ENCODE measurements at places on chromosomes 6 and 20.

- no peak for DNase-seq
Measured at GRCh38 chr6:81023007-81023582, 729.4 kb downstream of the TENT5A start.

DNA sequence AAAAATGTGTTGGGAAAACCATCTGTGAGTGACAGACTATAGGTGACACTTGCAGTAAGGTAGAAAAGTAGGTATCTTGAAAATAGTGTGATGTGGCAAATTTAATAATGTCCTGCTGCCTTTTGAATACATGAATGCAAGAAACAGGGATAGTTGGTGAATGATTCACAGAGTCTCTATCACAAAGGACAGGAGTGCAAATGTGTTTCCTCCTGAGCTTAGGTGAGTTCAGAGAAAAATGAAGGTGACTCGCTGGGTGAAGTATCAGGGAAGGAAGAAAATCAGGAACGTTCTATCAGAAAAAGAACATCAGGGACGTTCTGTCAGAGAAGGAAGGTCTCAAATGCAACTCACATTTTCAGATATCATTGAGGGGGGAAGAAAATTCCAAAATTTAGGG, 557.8 kb upstream of the SLC35B3 start:
- no peak for DNase-seq

DNA sequence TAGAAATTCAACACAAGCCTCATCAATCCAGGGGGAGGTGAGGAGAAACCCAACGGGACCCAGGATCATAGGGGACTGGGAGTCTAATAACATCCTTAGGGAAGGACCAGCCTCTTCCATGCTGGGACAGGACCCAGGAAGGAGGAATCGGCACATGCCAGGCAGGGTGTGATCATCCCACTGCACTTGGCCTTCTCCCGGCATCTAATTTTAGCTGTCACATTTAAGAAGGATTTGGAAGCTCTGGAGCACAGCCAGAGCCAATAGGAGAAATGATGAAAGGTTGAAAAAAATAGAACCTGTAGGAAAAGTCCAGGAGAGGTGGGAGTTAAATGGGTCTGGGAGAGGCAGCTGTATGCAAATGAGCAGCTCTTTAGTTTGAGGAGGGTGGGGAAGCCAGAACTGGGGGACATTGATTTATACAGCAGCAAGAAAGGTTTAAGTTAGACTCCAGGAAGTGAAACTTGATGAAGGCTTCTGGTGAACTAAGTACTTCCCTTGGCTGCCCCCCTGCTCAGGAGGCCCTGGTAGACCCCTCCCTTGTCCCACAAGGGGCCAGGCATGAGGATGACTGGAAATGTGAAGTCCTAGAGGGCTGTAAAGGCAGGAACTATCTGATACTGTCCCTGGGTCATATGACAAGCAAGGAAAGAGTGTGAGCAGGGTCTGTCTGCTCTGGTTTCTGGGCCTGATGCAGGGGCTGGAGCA, 260.3 kb downstream of the LRFN2 start:
- DNase-seq, result no peak

GRCh38 chr20:3563548-3564177, 92.8 kb downstream of the ATRN start:
- DNase-seq, result no peak

DNA sequence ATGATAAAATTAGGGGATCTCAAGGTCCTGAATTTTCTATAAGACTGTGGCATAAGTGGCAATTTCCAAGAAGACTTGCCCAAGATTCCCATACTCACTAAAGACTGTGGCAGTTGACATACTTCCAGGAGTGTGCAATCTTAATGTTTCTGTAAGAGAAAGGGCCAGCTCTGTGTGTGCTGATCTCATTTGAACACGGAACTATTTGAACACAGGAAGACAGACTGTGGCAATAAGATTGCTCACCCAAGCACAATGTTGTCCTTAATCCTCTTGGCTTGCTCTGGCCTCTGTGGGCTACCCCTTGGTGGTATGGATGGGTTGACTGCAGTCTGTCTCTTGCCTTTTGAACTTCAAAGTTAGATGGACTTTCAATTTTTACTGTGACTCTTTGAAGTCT, 151.4 kb downstream of the PHF3 start:
- DNase-seq, result no peak

DNA sequence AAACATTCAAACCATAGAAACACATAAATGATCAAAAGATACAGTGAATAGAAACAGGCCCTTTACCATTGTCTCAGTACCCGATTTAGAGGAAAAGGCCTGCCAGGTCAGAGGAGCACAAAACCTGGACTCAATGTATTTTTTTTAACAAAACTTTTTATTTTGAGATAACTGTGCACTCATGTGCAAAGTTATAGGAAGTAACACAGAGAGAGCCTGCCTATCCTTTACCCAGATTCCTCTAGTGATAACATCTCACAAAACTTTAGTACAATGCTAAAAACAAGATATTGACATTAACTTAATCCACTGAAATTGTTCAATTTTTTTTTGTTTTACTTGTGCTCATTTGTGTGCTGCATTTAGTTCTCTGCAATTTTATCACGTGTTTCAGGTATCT, 36.8 kb upstream of the SAMD3 start:
- no peak for DNase-seq

DNA sequence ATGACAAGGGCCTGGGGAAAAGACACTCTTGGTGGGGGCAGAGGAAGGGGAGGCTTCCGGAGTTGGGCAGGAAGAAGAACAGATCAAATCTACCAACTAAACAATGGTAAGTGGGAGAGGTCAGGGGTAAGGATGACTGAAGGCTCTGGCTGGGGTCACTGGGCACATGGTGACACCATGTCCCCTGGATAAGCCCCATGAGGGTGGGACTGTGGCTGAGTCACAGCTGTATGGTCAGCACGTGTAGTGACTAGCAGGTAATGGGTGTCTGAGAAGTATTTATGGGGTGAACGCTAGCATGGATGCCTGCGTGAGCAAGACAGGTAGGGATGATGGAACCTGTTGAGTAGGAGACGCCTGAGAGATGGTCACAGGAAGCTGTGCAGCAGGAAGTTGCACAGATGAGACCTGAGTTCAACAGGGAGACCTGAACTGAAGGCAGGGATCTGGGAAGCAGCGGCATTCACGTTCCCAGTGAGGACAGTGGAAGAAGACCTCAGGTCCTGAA, 64.5 kb upstream of the SNX9 start:
- no peak for DNase-seq

DNA sequence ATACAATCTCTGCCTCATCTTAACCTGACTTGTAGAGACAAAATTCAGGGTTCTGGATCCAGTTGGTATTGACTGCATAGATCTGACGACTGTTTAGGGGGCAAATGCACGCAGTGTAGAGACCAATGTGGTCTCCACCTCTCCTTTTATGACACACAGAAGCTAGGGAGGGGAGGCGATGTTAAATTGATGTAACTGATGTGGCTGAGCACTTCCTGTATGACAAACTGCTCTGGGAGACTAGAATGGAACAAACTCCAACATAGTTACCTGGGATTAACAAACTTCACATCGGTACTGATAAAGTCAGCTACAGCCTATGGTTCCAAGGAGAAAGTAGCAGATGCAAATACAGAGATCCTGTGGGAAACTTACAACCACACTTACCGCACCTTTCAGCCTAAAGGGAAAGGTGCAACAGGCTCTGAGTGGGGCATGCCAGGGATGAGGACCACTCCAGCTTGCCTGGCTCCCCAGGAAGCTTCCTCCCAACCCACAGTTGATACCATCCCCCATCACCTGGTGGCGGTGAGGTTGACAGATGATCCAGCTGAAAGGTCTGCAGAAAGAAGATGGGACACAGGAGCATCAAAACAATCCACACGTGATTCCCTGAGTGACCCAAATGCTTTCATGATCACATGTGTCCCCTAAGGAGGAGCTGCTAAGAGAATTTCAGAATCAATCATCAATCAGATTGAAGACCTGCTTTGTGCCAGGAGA, 60.6 kb upstream of the MRPS10 start:
- no peak for DNase-seq

DNA sequence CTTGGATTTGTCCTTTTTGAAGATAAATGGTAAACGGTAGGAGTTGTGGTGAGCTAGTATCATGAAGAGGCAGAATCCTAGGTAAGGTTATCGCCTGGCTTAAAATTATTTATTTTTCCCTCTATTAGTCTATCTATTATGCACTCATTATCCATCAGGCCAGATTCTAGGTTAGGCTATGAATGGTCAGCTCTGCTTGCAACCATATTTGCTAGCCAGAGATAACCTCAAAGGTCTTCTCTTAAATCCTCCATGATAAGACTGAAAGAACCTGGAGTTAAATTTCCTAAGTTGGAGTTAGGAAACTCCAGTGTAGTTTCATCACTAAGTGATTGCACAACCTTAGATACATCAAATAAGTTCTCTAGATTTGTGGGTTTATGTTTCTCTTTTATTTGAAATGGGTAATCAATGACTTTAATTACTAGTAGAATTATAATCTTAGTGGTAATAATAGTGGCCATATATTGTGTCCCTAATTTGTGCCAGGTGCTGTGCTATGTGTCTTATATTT, 302.1 kb upstream of the RUNX2 start:
- DNase-seq, result no peak

DNA sequence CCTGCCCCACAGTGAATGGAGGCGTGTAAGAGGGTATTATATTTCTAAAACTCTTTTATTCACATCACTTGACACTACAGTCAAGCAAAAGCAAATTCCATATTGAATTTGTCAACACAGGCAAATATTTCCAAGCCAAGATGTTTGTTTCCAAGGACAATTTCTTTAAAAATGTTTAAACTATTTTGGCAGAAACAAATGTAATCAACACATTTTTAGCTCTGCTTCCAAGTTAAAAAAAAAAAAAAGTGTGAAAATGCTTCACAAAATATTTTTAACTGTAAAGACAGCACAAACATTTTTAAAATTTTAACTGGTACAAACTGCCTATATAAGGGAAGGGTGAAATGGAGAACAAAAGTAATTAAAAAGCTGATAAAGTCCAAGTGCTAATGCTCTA, 44.9 kb upstream of the DST start:
- DNase-seq, result no peak

- DNase-seq, result no peak
Measured at GRCh38 chr20:44643596-44644229, 7.8 kb downstream of the ADA start.

DNA sequence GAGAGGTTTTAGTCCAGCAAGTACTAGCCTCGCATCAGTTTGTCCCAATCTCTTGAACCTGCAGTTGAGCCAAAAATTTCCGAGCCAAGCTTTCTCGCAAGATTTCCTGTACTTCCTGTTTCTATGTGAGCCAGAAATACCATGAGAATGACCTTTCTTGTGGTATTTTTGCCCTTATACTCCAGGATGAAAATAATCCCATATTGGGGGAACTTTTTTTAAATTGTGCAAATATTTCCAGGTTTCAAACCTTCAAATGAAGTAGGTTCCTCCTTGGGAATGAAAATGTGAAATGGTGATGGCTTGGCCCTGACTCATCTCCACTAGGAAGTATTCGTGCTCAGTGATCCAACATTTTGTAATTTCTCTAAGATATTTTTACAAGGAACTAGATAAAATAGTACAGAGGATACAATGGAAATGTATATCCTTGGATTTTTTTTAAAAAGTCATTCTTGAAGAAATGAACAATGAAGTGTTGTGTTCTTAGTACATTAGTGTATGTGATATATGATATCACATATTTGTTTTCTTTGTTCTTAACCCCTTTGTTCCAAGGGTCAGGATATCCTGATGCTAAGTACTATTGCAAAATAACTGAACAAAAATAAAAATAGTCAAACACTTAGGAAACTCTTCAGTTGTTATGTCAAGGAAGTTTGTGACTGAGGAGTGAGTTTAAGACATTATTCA, 184.0 kb downstream of the PDE7B start:
- no peak for DNase-seq

DNA sequence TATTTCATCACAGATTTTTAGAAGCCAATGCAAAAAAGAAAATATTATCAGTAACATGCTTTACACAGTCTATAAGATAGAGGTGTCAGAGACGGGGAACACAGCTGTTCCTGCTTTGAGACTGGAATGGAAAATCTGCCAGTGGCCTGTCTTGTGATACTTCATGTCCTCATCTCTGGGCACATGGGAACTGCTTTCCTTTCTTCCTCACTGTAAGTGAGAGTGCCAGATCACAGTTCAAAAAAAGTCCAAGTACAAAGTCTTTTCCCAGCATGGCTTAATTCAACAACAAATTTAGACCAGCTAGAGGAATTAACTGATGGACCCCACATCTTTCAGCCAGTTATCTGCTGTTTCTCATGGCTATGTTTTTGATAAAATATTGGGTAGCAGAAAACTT, 490.4 kb downstream of the CDKAL1 start:
- DNase-seq, result no peak

- no peak for DNase-seq
Measured at GRCh38 chr20:33828967-33829560, 17.9 kb downstream of the CHMP4B start.

DNA sequence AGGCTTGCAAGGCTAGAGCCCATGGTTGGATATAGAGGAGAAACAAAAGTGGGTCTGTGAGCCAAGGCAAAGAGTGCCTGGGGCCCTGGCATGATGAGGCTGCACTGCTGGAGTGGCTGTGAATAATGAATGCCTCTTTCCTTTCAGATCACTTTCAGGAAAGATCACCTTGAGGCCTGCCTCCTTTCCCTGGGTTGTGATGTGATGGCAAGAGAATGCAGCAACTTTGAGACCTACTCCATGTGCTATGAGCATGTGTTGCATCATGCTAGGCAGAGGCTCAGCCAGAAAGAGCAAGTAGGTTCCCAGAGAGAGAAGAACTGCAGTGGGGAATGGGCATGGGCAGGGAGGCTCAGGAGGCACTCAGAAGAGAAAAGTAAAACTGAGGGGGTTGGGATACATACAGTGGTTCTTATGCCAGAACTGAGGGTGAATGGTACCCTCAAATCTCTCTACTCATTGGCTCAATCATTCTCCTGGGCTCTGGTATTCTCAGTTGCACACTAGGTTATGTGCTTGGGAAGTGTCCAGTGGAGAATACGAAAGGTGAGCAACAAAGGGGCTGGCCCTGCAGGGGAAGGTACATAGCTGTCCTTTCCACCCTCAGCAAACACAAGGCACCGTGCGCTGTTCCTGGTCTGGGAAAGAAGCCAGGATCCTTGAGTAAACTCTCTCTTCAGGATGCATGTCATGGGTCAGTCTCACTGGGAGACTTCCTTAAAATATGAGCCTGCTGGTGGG, 45.9 kb downstream of the CD164 start:
- no peak for DNase-seq

DNA sequence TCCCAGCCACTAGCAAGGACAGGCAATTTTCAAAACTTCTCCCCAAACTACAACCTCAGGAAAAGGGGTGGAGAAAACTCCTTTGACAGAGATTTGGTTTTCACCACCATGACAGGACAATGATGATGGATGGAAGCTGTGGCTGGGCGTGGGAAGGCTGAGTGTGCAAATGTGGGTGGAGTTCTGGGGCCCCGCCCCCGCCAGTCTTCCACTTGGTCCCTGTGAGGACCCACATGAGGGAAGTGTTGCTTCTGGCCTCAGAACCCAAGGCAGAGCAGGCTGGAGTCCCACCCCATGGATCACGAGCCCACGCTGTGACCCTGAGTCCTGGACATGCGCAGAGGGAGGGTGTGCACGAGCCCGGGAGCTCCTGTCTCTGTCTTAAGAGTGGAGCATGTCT, 21.5 kb upstream of the MRGBP start:
- no peak for DNase-seq

GRCh38 chr20:5882166-5882565, 68.2 kb downstream of the TRMT6 start:
- no peak for DNase-seq

- no peak for DNase-seq
Measured at GRCh38 chr20:43534791-43535350, 24.0 kb upstream of the SGK2 start.

- DNase-seq, result no peak
Measured at GRCh38 chr6:80145509-80145908, 39.0 kb downstream of the BCKDHB start.

- no peak for DNase-seq
Measured at GRCh38 chr20:8360035-8360434, 228.0 kb downstream of the PLCB1 start.

GRCh38 chr6:88377976-88378568, 211.9 kb upstream of the CNR1 start:
- no peak for DNase-seq
